ENCODE measurements at places on chromosomes 7 and 10.

DNA sequence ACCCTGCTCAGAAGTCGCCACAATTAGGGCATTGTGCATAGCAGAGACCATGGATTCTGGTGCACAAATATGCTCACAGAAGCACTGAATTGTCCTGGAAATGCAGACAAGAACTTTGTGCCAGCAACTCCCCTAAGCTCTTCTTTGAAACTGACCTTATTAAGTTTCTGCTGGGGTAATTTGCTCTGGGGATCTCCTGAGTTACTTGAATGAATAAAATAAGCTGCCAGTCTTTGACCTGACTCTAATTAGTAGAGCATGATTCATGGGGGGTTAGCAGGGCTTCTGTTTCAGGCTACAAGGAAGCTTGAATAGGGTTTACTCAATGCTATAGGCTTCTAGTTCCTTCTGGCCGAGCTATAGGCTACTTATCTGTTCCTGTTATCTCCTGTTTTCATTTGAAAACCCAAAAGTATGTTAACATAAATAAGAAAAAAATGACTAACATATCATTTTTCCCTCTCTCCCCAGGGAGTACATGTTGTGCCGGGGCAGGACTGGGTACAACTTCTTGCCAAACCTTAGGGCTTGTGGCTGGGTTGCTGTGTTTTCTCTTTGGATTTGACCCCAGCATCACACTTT is 169.0 kb upstream of the TMEM229A start:
- DNase-seq = no peak

GRCh38 chr10:96338279-96338925 is 20.4 kb downstream of the OPALIN start:
- DNase-seq = no peak

DNA sequence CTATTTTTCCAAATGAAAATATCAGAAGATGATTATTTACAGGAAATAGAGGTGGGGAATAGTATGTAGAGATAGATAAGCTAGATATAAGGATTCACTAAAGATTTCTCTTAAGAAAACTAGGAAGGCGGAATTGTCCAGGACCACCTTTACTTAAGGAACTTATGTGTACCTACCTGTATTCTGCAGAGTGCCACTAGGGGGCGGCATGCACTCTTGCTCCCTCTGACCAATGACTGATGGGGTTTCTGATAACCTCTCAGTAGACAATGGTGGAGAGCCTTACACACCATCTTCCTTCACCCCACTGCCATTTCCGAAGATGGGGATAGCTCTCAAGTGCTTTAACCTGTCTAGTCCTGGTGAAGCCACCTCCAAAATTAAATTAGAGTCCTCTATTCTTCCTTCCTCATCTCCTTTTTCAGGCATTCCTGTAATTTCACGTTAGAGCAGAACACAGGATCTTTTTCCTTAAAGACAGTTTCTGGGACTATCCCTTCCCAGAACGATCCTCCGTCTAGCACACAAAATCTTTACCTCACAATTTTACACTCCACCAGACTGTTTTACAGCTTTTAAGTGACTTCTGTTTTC is 453.1 kb downstream of the SORCS1 start:
- DNase-seq = no peak

DNA sequence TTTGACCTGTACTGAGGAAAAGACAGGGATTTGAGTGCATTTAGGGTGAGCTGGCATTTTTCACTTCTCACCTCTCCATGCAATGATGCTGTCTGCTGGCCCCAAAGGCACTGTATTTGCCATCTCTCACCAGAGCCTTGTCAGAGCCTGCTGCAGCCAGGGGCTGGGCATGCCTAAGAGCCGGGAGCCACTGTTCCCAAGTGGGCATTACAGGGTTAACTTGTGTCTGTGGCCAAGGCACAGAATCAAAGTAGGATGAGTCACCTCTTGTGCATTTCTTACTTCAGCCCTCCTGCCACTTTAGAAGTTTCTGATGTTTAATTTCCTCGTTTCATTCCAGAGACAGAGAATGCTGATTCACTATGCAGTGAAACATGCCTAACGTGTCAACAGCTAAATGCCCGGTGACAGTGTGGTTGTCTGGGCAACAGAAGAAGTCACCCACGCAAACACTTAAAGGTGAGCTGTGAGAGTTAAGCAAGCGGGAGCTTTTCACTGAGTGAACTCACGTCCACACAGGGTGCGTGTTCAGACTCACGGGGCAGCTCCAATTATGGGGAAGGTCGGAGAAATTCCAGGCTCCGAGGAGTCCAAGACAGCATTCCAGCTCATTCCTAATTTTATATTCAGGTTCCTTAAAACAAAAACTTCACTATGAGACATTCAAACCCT is 57.1 kb upstream of the IGFBP3 start:
- DNase-seq = peak; percentile 85

GRCh38 chr10:124694481-124695220 is 49.5 kb downstream of the FAM53B start:
- no peak for DNase-seq

DNA sequence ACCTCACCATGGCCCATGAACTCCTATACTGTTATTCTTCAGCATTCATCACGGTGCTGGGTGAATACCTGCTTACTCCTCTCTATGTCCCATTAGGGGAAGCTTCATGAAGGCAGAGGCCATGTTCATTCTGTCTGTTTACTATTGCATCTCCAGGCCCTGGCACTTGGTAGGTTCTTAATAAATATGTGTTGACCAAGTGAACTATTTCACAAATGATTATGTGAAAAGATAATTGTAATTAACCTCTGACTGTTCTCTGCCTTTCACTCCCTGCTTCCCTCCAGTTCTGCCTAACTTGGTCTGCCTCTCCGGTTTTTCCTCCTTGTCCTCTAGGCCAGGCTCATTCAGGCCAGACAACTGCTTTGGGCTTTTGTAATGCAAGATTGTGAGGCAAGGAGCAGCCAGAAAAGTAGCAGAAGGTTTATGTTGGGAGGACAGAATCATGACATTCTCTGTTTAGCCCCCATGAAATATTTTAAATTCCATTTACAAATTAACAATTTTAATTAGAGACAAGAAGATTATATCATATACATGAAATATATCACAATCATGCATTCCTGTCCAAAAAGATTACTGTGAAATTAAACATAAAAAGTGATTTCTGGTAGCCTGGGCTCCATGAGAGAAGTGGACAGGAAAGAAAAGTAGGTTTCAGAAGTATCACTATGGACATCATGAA is 42.1 kb upstream of the PLXNA4 start:
- DNase-seq = no peak

- DNase-seq = no peak
Measured at GRCh38 chr10:98673171-98673782, 226.5 kb upstream of the HPS1 start.

GRCh38 chr7:107390916-107391315 is 78.9 kb upstream of the GPR22 start:
- DNase-seq = no peak

- DNase-seq = no peak
Measured at GRCh38 chr10:11150231-11150731, 132.6 kb downstream of the CELF2 start.

DNA sequence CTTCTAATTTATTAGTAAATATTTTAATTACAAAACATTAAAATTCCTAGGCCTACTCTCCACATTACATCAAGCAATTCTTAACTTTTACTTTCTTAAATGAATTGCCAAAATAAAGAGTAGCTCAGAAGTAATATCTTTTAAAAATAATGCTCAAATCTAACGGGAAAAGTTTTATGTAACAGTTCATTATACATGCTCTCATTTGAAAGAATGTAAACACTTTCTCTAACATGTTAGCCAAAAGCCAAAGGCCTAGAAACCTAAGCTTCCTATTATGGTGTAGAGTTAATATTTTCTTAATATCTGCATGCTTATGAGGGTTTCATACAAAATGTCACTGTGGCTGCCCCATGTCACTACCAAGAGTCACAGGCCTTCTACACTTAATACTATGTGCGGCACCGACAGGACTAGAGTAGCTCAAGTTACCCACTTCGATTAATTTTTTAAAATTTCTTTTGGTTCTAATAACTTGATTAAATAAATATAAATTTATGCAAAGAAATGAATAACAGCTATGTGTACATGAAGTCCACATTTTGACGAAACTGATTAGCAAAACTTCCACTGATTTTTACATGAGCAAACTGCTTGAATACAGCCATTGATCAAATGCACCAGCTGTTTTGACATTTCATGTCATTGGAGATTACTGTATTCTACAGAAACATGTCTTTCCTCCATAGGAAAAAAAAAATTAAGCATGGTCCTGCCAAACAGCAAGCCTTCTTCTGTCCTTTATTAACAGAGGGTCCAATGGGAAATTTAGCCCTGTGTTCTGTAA is 3.5 kb downstream of the COBL start:
- DNase-seq = no peak

- no peak for DNase-seq
Measured at GRCh38 chr7:127781081-127781480, 129.1 kb downstream of the SND1 start.

GRCh38 chr10:33414841-33415240 is 80.4 kb upstream of the NRP1 start:
- no peak for DNase-seq

DNA sequence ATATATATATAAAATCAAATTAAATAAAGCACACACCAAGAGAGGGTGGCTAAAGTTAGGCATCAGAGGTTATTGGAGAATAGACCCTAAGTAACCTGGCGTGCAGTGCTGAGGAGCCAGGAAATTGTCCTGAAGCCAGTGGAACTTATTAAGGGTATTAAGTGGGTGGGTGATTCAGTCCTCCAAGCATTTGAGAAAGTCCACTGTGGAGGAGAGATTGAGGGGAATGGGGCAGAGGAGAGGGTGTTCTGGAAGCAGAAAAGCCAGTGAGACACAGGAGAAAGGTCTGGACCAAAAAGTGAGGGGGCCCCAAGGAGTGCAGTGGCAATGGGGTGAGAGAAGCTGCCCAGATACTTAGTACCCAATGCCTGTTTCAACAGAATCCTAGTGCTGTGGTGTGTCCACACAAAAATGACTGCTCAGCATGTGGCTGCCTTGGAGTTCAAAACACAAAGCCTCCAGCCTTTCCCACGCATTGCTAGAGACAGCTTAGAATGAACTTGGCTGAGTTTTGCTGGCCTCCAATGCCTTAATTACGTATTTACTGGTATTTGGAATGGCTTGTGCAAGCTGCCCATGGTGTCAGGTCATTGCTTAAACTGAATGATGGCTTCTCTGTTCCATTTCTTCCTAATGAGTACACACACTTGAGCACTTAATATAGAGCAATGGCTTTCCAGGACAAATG is 44.9 kb upstream of the CHST15 start:
- DNase-seq = no peak

DNA sequence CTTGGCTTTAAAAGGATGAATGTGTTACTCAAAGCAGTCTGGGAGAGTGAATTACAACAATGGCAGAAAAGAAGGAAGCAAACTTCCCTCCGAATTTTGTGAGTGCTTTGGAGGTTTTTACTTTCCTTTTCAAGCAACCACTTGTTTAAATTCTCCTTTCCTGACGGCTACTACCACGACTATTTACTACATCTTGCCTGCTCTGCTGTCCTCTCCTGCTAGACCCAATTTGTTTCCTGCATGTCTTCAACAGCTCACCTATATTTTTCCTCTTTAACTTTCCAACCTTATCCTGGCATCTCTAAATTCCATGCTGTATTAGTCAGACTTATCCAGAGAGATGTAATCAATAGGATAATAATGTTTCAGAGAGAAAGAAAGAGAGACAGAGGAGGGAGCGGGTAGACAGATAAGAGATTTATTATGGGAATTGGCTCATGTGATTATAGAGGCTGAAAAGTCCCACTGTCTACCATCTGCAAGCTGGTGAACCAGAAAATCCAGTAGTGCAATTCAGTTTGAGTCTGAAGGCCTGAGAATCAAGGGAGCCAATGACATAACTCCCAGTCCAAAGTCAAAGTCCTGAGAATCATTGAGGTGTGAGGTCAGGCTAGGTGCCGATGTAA is 42.8 kb upstream of the SLC13A1 start:
- no peak for DNase-seq

DNA sequence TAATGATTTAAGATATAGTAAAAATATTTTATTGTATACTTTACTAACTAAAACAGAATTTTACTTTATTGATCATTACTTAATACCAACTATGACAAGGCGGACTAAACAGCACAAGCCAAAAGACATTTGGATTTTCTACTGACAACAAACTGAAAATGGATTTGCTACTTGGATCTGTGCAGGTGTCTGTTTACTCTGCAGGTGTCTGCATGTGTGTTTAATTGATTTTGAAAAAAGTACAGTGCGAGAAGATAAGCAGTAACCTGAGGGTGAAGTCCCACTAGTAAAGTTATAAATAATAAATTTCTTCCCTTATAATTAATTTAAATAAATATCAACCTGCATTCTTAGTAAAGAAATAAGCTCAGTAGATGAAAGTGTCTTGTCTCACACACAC is 696.8 kb upstream of the MBL2 start:
- no peak for DNase-seq

DNA sequence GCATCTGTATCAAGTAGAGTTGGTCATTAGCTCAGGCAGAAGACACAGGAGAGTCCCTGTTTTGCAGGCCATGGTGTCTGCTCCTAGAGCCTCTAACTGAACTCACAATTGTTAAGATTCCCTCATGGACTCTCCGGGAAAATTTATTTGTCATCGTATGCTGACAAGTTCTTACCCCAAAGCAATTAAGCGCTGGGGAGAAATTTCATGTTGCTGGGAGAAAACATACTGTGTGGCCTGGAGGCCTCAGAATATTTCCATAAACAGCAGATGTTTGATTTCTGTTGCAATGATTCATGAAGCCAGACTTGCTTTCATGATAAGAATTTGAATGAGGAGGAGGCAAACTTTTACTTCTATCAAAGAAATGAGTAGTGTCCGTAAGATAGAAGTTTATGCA is 583.2 kb downstream of the GATA3 start:
- no peak for DNase-seq

DNA sequence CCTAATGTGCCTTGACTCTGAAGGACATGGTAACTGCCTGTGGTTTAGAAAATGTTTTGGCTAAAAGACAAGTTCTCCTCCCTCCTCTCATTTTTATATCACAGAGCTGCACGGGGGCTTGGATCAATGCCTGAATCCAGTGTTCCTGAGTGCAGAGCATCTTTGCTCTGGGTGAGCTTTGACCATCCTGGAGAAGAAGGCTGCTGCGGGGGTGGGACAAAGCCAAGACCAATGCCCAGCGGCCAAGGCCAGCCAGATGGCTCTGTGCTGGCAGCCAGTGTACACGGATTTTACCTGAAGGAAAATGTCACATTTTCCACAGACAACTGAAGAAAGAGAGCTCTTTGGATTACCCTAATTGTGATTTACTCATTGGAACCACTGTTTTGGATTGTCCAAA is 102.0 kb upstream of the TARP start:
- DNase-seq = no peak

DNA sequence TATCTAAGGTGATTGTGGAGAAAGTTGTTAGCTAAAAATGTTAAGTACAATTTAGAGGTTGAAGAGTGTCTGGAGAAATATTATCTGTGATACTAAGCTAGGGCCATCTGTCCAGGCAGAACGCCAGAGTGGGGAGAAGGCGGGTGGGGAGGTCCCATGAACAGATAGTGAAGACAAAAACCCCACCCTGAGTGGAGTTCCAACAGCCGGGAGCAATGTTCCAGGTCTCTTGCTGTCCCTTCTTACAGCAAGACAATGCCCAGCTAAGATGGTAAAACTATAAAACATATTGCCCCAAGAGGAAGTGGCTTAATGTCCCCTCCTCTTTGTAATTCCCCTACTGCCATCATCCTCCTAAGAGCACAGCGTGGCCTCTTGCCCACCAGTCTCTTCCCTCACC is 10.4 kb upstream of the IL15RA start:
- peak; percentile 34 for DNase-seq

GRCh38 chr7:29291723-29292618 is 97.4 kb downstream of the CHN2 start:
- no peak for DNase-seq

- DNase-seq = no peak
Measured at GRCh38 chr10:71359364-71360046, 37.2 kb upstream of the CDH23 start.
